ENCODE measurements at places on chromosomes 2 and 18.

DNA sequence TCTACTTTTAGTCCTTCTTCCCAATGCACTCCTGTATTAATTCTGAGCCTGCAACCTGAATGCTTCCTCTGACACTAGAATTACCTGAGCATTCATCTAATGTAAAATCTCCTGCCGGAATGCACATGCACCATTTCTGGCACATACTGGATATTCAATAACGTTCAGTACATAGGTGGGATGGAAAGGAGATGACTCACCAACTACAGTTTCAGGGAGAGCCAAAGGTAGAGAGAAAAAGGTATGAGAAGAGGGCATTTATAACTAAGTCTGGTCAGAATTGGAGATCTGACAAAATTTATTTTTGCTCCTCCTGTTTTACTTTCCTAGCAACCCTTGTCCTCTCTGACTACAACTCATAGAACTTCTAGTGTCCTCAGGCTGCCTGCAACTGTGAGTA is 1954.1 kb upstream of the CELF4 start:
- H3K27me3 ChIP-seq = no peaks in the 10 kb centered on the region
- H3K4me1 ChIP-seq = no peaks in the 10 kb centered on the region
- no peaks in the 10 kb centered on the region for H3K36me3 ChIP-seq
- DNase-seq = no peak

GRCh38 chr2:189178726-189179569 is 613 bp downstream of the COL5A2 start:
- H3K27ac ChIP-seq = no peak overlapping the region
- no peak for DNase-seq
- H3K36me3 ChIP-seq = no peaks in the 10 kb centered on the region
- peaks cover 16% of the 10 kb centered on the region for H3K4me1 ChIP-seq

- DNase-seq = no peak
- H3K27ac ChIP-seq = no peak overlapping the region
- H3K27me3 ChIP-seq = no peaks in the 10 kb centered on the region
- peaks cover 16% of the 10 kb centered on the region for H3K36me3 ChIP-seq
- no peaks in the 10 kb centered on the region for H3K4me1 ChIP-seq
These were observed 23.9 kb downstream of the CLIP4 start for GRCh38 chr2:29139152-29139551.

DNA sequence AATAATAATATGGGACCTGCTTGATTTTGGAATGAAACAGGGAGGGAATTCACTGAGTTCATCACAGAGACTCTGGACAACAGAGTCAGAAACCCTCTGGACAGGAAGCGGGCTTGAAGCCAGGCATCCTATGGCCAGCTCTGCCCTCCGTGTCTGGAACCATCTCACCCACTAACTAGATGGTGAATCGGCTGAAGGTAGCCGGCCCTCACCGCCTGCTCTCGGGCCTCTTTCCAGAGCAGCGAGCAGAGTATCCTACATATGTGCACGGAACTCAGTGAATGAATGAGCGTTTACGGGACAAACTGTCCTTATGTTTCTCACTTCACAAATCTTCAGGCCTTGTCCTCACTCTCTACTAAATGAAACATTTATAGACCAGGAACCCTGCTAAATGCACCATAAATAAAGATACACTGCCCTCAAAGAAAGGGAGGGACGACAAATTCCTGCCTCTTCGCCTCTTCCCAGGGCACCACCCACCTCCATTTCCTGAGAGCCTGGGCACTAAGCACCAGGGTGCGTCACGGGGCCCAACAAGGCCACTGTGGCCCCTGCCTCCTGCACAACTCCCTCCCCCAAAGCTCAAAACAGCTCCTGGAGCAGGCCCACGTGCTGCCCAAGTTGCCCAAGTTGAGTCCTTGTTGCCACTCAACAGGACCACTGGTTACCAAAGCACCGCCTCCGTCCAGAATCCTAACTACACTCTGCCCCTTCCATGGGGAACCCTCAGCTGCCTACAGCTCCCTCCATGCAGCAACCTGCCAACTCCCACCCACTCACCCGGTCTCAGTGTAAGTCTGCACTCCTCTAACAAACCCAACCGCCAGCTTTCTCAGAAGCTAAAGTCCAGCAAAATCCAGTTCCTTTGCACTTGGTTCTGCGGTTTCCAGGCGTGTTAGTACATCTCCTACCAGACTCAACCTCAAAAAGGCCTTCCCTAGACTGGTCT is 1.7 kb downstream of the TBC1D8 start:
- H3K27ac ChIP-seq = no peak overlapping the region
- H3K4me1 ChIP-seq = peaks cover 23% of the 10 kb centered on the region
- no peaks in the 10 kb centered on the region for H3K36me3 ChIP-seq
- peaks cover 59% of the 10 kb centered on the region for H3K27me3 ChIP-seq
- no peak for DNase-seq

DNA sequence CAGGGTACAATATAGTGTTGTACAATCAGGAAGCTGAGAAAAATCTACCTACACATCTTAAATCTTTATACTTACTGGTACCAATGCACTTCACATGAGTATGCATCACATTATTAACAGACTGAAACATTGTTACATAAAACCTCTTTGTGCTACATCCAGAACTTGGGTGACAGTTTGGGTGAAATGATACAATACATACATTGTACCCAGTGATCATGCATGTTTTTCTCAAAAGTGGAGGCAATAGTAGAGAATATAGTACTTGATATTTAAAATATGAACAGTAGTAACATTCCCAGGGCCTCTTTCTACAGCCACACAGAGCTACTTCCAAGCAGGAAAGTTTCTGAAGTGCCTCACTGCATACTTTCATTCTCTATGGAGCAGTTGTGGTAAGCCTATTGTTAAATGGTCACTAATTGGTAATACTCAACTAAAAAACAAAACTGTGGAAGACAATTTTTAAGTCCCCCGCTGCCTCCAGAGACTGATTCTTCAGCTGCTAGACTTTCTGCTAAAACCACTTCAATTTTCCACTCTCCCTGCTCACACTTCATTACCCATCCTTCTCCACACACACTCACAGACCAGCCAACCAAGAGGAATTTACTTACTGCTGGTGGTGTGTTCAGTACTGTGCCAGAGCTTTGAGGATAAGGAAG is 22.9 kb upstream of the GRB14 start:
- H3K4me1 ChIP-seq = no peaks in the 10 kb centered on the region
- H3K4me3 ChIP-seq = no peak overlapping the region
- H3K27ac ChIP-seq = no peak overlapping the region
- DNase-seq = no peak

GRCh38 chr18:45518311-45519155 is 96.7 kb upstream of the SLC14A2 start:
- peaks cover 8% of the 10 kb centered on the region for H3K4me1 ChIP-seq
- no peak for DNase-seq
- no peaks in the 10 kb centered on the region for H3K36me3 ChIP-seq
- peaks cover 8% of the 10 kb centered on the region for H3K27me3 ChIP-seq
- H3K4me3 ChIP-seq = no peak overlapping the region
- H3K27ac ChIP-seq = no peak overlapping the region

- no peak for DNase-seq
- H3K36me3 ChIP-seq = peaks cover 3% of the 10 kb centered on the region
- no peak overlapping the region for H3K4me3 ChIP-seq
- H3K27ac ChIP-seq = no peak overlapping the region
These were observed 219.8 kb downstream of the SH3BP4 start for GRCh38 chr2:235171550-235172031.

- H3K27me3 ChIP-seq = no peaks in the 10 kb centered on the region
- no peak for DNase-seq
- no peak overlapping the region for H3K4me3 ChIP-seq
- H3K27ac ChIP-seq = no peak overlapping the region
These were observed 9.1 kb downstream of the DNAH7 start for GRCh38 chr2:196059491-196059960.

DNA sequence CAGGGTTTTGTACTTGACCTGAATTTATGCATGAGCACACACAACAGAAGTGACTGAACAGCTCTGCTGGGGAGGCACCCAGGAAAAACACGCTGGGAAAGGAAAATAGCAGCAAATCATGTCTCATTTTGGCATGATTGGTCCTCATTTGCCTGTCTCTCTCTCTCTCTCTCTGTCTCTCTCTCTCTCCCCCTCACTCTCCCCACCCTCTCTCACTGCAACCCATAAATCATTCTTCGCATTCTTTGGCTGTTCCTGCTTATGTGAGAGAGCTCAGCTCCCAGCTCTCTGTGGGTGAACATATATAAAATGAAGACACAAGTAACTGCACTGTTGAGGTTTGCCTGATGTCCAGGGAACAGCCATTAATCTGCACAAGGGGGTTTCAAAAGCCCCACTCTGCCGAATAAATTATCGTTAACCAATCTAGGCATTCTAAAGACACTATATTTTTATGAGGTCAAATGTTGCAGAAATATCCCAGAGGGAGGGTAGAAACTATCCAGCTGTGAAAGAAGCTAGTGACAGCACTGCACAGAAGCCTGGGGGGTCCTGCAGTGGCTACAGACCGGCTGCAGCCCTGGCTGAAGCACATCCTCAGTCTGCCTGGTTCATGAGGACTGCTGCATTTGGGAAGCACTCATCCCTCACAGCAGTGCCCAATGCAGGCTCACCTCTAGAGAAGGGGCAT is 260.3 kb downstream of the AFF3 start:
- H3K27me3 ChIP-seq = no peaks in the 10 kb centered on the region
- DNase-seq = no peak
- no peaks in the 10 kb centered on the region for H3K36me3 ChIP-seq
- H3K4me3 ChIP-seq = no peak overlapping the region
- no peaks in the 10 kb centered on the region for H3K4me1 ChIP-seq

DNA sequence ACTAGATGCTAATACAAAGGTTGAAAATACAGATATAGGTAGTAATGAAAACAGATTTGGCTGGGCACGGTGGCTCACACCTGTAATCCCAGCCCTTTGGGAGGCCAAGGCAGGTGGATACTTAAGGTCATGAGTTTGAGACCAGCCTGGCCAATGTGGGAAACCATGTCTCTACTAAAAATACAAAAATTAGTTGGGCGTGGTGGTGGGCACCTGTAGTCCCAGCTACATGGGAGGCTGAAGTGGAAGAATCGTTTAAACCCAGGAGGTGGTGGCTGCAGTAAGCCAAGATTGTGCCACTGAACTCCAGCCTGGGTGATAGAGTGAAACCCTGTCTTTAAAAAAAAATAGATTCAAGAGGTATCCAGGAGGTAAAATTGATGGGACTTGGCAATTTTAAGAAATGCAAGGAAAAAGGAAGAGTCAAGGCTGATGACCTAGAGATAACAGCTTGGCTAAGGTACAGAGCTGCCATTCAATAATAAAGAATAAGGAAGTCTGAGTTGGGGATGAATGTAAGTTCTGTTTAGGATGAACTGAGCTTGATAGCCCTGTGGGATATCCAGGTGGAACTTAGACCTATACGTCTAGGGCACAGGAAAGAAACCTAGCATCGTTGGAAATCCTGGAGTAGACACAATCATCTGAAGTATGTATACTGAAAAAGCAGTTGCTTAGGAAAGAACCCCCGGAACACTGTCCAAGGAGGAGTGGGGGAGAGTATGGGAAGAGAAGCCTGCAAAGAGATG is 9.1 kb downstream of the MAT2A start:
- peak overlapping the region; percentile 49 for H3K27ac ChIP-seq
- H3K4me3 ChIP-seq = no peak overlapping the region
- H3K27me3 ChIP-seq = no peaks in the 10 kb centered on the region
- no peak for DNase-seq
- H3K4me1 ChIP-seq = peaks cover 10% of the 10 kb centered on the region

DNA sequence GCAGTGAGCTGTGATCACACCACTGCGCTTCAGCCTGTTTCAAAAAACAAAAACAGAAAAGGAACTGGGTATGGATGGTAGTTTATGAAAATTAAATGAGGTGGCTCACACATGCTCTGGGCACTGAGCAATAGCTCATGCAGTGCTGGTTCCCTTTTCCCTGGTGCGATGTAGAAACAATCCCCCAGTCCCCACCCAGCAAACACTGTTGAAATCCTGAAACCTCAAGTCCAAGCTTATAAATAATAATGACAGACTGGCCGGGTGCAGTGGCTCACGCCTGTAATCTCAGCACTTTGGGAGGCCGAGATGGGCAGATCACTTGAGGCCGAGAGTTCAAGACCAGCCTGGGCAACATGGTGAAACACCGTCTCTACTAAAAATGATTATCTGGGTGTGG is 55.4 kb upstream of the SMAD2 start:
- H3K36me3 ChIP-seq = no peaks in the 10 kb centered on the region
- H3K4me3 ChIP-seq = no peak overlapping the region
- H3K27ac ChIP-seq = no peak overlapping the region
- peaks cover 6% of the 10 kb centered on the region for H3K27me3 ChIP-seq

GRCh38 chr18:21167641-21168377 is 56.2 kb upstream of the ROCK1 start:
- no peaks in the 10 kb centered on the region for H3K4me1 ChIP-seq
- H3K27ac ChIP-seq = no peak overlapping the region
- DNase-seq = no peak
- H3K4me3 ChIP-seq = no peak overlapping the region
- H3K36me3 ChIP-seq = no peaks in the 10 kb centered on the region

DNA sequence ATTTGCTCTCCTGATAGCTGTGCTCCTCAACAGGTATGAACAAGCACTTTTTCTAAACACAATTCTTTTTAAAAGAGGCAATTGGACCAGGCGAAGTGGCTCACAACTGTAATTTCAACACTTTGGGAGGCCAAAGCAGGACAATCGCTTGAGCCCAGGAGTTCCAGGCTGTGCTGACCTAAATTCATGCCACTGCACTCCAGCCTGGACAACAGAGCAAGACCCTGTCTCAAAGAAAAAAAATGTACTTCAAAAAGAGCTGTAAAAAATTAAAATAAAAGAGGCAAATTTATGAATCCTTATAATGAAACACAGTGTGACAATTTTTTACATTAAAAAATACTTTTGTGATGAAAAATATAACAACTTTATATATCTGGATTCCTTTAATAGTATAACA is 1.8 kb upstream of the FAM124B start:
- H3K4me3 ChIP-seq = no peak overlapping the region
- H3K36me3 ChIP-seq = peaks cover 4% of the 10 kb centered on the region
- peaks cover 29% of the 10 kb centered on the region for H3K4me1 ChIP-seq
- H3K27me3 ChIP-seq = peaks cover 6% of the 10 kb centered on the region

DNA sequence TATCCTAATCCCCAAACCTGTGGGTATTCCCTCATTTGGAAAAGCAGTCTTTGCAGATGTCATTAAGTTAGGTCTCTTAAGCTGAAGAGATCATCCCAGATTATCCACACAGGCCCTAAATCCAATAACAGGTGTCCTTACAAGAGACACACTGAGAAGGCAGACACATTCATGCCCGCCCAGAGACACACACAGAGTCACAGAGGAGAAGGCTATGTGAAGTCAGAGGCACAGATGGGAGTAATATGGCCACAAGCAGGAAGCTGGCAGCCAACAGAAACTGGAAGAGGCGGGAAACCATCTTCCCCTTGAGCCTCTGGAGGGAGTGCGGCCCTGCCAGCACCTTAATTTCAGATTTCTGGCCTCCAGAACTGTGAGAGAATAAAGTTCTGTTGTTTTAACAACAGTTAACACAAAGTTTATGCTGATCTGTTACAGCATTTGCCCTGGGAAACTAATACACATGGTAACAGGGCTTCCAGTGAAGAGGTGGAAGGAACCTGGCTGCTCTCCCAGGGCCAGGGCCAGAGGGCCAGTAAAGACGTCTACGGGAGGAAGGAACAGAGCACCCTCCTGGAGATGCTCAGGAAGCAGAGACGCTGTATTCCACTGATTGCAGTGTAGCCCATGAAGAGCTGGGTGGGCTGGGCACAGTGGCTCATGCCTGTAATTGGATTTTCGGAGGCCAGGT is 217.5 kb downstream of the GLI2 start:
- peaks cover 5% of the 10 kb centered on the region for H3K27me3 ChIP-seq
- no peaks in the 10 kb centered on the region for H3K36me3 ChIP-seq
- H3K27ac ChIP-seq = no peak overlapping the region
- no peak for DNase-seq

- peaks cover 13% of the 10 kb centered on the region for H3K4me1 ChIP-seq
- H3K27ac ChIP-seq = no peak overlapping the region
- H3K4me3 ChIP-seq = no peak overlapping the region
These were observed 141.6 kb downstream of the ICOS start for GRCh38 chr2:204078003-204078698.

GRCh38 chr2:20356042-20356441 is 5.4 kb upstream of the PUM2 start:
- H3K36me3 ChIP-seq = no peaks in the 10 kb centered on the region
- H3K4me3 ChIP-seq = no peak overlapping the region
- H3K27me3 ChIP-seq = no peaks in the 10 kb centered on the region
